Stomach (tissue), 19 donors: ENCODE measurements at places on chromosomes 2 and 18. TPM values are rescaled to one million over a fixed set of nuclear protein-coding genes. Genes with fewer than 3 reads are reported as not detected.

GRCh38 chr2:105184420-105184819 lies 57.1 kb upstream of the GPR45 start:
- no peaks in the 10 kb centered on the region for H3K36me3 ChIP-seq
- H3K27me3 ChIP-seq, result peaks cover 23% of the 10 kb centered on the region

DNA sequence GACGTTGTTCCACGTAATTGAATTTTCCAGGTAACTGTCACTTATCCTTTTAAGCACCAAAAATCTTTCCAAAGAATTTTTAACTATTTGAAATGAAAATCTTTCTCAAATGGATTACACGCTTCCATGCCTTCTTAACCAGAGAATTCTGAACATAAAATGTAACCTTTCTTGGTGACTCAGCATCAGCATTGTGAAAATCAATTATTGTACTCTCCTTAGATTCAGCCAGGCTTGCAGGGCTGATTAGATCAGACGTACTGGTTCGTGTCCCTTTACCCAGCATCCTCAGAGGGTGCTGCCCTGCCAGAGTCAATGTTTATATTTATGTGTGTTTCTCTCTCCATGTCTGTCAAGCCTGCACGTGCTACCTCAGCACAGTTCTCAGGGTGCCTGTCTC lies 623.9 kb downstream of the CNTNAP5 start:
- no peaks in the 10 kb centered on the region for H3K27me3 ChIP-seq
- no peak overlapping the region for H3K27ac ChIP-seq
- H3K36me3 ChIP-seq, result no peaks in the 10 kb centered on the region
- no peak for DNase-seq
- H3K4me3 ChIP-seq, result no peak overlapping the region

The C2orf80 gene
- total RNA-seq, result not detected

The SP140 gene
- 6.4 TPM for total RNA-seq

GRCh38 chr2:240793313-240794177 lies 26.5 kb downstream of the KIF1A start:
- no peaks in the 10 kb centered on the region for H3K36me3 ChIP-seq
- H3K4me1 ChIP-seq, result no peaks in the 10 kb centered on the region
- H3K4me3 ChIP-seq, result no peak overlapping the region
- DNase-seq, result no peak
- no peak overlapping the region for H3K27ac ChIP-seq

DNA sequence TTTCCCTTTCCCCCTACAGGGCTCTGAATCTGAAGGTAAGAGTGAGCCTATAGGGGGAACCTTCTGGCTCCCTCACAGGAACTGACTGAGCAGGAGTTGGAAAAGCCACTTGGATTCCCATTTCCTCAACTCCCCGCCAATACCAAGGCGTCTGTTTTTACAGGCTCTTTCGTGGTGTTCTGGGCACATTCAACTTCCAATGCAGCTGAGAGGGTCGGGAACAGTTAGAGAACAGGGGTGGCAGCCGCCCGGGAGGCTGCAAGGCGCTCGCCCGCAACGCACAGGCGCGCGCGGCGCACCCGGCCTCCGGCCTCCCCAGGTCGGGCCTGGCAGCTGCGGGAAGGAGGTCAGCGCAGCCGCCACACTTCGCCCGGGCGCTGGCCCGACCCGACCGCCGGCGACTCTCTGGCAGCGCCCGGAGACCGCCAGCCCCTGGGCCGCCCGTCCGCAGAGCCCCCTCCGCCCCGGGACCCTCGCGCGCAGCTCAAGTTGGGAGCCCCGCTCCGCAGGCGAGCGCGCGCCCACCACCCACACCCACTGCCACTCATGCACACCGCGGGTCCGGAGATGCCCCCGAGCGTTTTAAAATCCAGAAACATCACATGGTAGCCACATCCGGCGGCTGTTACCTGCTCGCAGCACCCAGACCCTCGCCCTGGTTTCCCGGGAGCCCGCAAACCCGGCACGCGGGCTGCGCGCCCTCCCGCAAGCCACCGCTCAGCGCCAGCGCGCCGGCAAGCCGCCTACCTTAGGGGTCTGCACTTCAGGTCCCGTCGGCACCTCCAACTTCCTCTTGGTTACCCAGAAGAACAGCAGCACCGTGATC lies 816 bp downstream of the GALNT14 start:
- peaks cover 23% of the 10 kb centered on the region for H3K4me1 ChIP-seq
- H3K27ac ChIP-seq, result no peak overlapping the region
- H3K27me3 ChIP-seq, result peaks cover 66% of the 10 kb centered on the region

DNA sequence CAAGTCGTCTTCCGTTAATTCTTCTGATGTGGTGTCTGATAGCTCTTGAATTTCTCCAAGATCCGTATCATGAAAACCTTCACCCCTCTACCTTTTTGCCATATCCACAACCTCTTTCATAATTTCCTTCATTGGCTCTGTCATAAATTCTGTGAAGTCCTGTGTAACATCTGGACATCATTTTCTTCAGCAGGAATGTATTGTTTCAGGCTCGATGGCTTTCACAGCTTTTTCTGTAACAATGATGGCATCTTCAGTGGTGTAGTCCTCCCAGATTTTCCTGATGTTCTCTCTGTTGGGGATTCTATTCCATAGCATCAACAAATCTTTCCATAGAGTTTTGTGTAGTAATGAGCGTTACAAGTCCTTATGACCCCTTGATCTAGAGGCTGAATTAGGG lies 114.2 kb upstream of the EML6 start:
- H3K4me3 ChIP-seq, result no peak overlapping the region
- H3K4me1 ChIP-seq, result peaks cover 30% of the 10 kb centered on the region
- DNase-seq, result no peak
- H3K27me3 ChIP-seq, result no peaks in the 10 kb centered on the region
